SIG-M5 (cell line): ENCODE measurements at places on chromosomes 1 and 21.

DNA sequence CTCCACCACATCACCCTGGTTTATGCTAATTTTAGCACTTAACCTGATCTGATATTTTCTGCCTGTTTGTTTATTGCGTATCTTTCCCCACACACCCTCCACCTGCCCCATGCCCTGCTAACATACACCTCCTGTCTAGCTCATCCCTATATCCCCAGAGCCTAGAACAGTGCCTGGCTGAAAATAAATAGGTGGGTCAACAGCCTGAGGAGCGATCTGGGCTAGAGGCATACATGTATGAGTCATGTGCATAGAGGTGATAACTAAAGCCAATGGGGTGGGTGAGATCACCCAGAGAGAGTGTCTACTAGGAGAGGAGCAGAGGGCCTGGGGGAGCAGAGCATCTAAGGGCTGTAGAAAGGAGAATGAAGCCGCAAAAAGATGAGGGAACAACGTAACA is 2.7 kb downstream of the HTR1D start:
- DNase-seq, result no peak

DNA sequence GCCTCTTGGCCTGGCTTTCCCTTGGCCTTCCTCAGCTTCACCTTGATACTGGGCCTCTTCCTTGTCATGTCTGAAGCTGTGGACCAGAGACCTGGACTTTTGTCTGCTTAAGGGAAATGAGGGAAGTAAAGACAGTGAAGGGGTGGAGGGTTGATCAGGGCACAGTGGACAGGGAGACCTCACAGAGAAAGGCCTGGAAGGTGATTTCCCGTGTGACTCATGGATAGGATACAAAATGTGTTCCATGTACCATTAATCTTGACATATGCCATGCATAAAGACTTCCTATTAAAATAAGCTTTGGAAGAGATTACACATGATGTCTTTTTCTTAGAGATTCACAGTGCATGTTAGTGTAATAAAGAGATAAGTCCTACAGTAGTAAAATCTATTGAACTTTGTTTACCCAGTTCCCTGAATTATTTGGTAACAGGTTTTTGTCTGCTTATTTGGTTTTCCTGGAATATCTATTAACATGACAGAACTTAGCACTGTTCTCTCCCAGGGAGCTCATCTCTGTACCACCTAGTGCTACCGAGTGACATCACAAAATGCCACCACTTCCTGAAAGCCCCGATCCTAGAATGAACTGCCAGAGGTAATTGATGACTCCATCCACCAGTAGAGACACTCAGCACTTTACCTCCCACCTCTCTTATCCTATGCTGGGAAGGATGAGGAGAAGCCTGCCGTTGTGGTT is 22.2 kb downstream of the UBE2T start:
- no peak for DNase-seq

GRCh38 chr1:198047913-198048312 is 108.9 kb upstream of the NEK7 start:
- DNase-seq, result no peak

DNA sequence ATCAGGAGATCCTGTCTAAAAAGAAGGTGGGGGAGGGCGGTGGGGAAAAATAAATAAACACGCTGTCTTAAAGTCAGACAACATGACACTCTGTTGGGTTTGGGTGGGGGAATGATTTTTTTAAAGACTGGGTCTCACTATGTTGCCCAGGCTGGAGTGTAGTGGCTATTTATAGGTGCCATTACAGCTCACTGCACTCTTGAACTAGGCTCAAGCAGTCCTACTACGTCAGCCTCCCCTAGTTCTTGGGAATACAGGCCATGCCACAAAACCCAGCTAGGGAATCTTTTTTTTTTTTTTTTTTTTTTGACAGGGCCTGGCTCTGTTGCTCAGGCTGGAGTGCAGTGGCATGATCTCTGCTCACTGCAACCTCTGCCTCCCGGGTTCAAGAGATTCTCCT is 2.4 kb upstream of the SNRPE start:
- no peak for DNase-seq

GRCh38 chr1:14773396-14774025 is 175.0 kb downstream of the KAZN start:
- no peak for DNase-seq

DNA sequence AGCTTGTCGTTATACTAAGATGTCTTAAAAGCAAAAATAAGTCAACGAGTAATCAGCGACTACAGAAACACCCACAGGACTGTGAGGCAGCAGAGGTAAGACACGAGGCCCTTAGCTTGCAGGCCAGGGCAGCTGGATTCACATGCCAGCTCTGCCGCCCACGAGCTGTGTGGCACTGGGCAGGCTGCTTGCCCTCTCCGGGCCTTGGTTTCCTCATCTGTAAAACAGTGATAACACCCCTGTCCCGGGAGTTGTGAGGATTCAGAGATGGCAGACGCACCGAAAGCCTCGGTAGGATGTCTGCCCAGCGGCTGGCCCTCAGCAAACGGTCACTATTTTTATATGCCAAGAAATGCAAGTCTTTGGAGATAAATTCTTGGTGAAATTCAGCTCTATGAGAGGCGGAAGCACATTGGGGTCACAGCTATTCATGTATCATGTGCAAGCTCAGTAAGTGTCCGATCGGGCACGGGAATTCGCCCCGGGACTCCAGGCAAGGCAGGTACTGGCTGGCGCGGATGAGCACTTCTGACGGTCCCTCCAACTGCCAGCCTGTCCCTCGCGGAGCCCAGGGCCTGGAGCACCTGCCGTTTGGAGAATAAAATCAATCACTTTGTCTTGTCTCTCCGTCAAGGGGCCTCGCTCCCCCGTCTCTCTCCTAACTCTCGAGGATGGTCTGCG is 1.1 kb downstream of the C2CD2 start:
- DNase-seq, result no peak

DNA sequence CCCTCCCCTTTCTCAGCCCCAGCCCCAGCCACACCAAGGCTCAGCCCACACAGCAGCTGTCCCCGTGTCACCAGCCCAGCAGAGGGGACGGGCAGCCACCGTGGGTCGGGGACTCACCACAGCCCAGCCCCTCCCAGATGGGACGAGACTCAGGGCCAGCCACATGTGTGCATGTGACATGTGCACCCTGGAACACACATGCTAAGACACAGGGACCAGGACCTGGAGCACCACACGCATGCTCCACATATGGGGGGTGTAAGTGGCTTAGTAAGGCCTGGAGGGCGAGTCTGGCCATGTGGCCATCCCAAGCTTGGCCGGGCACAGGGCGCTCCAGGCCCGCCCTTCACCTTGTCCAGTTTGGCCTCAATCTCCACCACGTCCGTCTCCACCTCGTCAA is 4.0 kb downstream of the ACAP3 start:
- DNase-seq, result no peak
